ENCODE measurements at places on chromosomes 4 and X.
A peak's percentile ranks its signal among the peaks of the same experiment; 100 is the strongest.

GRCh38 chr4:183823434-183823833 lies 81.7 kb upstream of the STOX2 start:
- DNase-seq: no peak
- H3K4me3 ChIP-seq: no peak overlapping the region
- H3K27me3 ChIP-seq: no peaks in the 10 kb centered on the region
- H3K36me3 ChIP-seq: no peaks in the 10 kb centered on the region
- no peak overlapping the region for H3K27ac ChIP-seq

GRCh38 chr4:174763454-174764104 lies 65.5 kb downstream of the GLRA3 start:
- no peak for DNase-seq
- no peak overlapping the region for H3K27ac ChIP-seq
- no peaks in the 10 kb centered on the region for H3K27me3 ChIP-seq
- H3K4me3 ChIP-seq: no peak overlapping the region
- no peaks in the 10 kb centered on the region for H3K4me1 ChIP-seq
- no peaks in the 10 kb centered on the region for H3K36me3 ChIP-seq

DNA sequence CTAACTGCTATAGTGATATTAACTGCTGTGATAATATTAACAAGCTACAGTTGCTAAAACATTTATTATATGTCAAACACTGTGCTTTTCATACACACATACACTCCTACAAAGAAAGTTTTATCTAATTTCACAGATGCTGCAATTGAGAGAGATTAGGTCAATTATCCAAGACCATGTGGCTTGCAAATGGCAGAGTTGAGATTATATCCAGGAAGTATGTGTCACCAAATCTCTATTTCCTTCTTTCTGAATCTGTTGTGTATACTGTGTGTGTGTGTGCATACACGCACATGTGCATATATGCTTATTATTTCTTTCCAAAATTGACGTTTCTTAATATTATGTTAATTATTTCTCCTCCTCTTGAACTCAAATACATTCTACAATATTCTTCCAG lies 775.9 kb upstream of the FTHL17 start:
- H3K4me1 ChIP-seq: peaks cover 8% of the 10 kb centered on the region
- no peak for DNase-seq
- no peaks in the 10 kb centered on the region for H3K27me3 ChIP-seq
- no peak overlapping the region for H3K4me3 ChIP-seq
- no peak overlapping the region for H3K27ac ChIP-seq
- no peaks in the 10 kb centered on the region for H3K36me3 ChIP-seq

DNA sequence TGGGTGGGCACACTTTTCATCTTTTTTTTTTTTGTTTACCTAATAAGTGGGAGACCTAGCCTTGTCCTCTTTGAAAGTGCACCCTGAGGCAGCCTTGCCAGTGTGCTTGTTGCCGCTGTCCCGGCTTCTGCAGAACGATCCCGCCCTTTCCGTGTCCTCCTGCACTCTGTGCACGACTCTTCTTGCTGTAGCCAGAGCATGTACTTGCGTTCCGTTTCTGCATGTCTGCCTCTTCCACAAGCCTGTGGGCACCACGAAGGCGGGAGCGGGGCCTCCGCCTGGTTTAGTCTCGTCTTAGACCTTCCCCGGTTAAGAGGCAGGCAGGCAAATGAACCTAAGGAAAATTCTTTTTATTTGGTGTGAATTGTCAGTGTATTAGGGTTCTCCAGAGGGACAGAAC lies 32.6 kb upstream of the TBC1D14 start:
- H3K4me3 ChIP-seq: no peak overlapping the region
- DNase-seq: no peak
- H3K4me1 ChIP-seq: no peaks in the 10 kb centered on the region
- H3K36me3 ChIP-seq: peaks cover 84% of the 10 kb centered on the region
- no peaks in the 10 kb centered on the region for H3K27me3 ChIP-seq
- H3K27ac ChIP-seq: no peak overlapping the region

DNA sequence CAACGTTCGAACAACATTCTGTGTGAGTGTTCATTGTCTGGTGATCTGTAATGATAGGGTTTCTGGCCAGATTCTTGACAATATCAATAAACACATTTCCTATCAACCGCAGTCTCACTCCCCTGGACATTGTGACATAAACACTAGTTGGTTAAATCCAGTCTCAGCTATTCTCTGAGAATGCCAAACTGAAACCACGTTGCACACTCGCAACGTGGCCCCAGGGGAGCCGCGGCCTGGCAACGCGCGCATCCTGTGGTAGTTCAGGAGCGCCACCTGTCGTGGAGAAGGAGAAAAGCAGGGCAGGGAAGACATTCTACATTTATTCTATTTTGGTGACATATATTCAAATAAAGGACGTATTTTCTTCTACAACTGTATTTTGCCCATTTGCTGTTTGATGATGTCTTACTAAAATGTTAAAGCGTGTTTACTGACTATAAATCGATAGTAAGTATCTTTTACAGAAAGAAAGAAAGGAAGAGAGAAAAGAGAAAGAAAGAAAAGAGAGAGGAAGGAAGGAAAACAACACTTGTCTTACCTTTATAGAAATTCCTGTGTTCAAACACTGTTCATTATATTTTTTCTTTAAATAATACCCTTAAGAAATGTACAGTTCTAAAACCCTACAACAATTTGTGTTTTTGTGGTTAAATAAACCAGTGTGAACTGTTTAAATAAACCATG lies 738.3 kb upstream of the FRG1 start:
- peak overlapping the region; percentile 4 for H3K4me3 ChIP-seq
- peak; percentile 81 for DNase-seq
- H3K4me1 ChIP-seq: no peaks in the 10 kb centered on the region
- no peak overlapping the region for H3K27ac ChIP-seq
- H3K36me3 ChIP-seq: no peaks in the 10 kb centered on the region

- no peak for DNase-seq
- no peak overlapping the region for H3K4me3 ChIP-seq
- no peak overlapping the region for H3K27ac ChIP-seq
- H3K36me3 ChIP-seq: no peaks in the 10 kb centered on the region
- no peaks in the 10 kb centered on the region for H3K4me1 ChIP-seq
Measured at GRCh38 chrX:18793601-18794089, 86.2 kb downstream of the PPEF1 start.

DNA sequence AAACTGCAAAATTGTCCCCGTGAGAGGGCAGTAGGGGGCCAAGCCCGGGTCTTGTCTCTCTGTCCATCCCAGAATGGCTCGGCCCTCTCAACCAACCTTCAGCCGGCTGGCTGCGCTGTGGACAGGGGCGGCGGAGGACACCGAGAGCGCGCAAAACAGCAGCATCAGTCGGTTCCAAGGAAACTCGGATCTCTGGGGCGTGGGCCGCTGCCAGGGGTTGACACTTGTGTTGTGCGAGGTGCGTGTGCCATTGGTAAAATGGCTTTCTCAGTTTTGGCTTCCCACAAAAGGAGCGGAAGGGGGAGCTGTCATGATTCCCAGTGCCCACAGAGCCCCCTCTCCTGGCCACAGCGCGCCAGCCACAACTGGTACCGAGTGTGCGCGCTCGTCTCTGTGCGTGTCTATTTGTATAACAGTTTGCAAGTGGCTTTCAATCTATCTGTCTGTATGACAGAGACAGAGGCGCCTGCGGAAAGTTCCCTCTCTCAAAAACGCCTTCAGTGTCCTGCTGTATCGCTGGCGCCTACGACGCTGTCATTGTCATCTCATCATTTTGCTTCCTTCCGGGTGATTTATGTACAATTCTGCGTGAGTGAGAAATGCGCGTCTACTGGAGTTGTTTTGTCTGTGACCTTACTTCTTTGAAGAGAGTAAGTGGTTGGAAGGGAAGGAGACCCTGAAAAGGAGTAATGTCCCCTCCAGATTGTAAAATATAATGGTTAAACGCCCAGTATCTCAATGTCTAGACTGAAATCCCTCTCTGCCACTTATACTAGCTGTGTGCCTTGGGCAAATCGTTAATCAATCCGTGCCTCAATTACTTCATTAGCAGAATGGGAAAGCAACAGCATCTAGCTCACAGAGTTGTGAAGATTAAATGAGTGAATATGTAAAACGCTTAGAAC lies 1.8 kb downstream of the DKK2 start:
- H3K27ac ChIP-seq: no peak overlapping the region
- no peaks in the 10 kb centered on the region for H3K27me3 ChIP-seq
- DNase-seq: peak; percentile 31
- peak overlapping the region; percentile 25 for H3K4me3 ChIP-seq
- peaks cover 33% of the 10 kb centered on the region for H3K4me1 ChIP-seq
- H3K36me3 ChIP-seq: no peaks in the 10 kb centered on the region

- H3K4me3 ChIP-seq: no peak overlapping the region
- H3K27me3 ChIP-seq: no peaks in the 10 kb centered on the region
- peak; percentile 40 for DNase-seq
- no peak overlapping the region for H3K27ac ChIP-seq
- no peaks in the 10 kb centered on the region for H3K36me3 ChIP-seq
- H3K4me1 ChIP-seq: no peaks in the 10 kb centered on the region
Measured at GRCh38 chr4:20625426-20625825, 74.8 kb upstream of the PACRGL start.

- H3K27ac ChIP-seq: no peak overlapping the region
- no peaks in the 10 kb centered on the region for H3K4me1 ChIP-seq
- no peak overlapping the region for H3K4me3 ChIP-seq
- H3K27me3 ChIP-seq: no peaks in the 10 kb centered on the region
Measured at GRCh38 chr4:129233691-129234090, 137.7 kb downstream of the C4orf33 start.

DNA sequence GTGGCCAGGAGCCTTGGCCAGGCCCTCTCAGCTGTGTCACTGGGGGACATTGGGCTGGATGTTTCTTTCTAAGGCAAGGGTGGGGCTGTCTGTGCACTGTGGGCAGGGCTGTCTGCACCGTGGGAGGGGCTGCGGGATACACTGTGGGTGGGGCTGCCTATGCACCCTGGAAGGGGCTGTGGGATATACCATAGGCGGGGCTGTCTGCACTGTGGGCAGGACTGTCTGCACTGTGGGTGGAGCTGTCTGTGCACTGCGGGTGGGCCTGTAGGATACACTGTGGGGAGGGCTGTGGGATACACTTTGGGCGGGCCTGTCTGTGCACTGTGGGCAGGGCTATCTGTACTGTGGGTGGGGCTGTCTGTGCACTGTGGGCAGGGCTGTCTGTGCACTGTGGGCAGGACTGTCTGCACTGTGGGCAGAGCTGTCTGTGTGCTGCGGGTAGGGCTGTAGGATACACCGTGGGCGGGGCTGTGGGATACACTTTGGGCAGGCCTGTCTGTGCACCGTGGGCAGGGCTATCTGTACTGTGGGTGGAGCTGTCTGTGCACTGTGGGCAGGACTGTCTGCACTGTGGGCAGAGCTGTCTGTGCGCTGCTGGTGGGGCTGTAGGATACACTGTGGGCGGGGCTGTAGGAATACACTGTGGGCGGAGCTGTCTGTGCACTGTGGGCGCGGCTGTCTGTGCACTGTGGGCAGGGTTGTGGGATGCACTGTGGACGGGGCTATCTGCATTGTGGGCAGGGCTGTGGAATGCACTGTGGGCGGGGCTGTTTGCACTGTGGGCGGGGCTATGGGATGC lies 31.1 kb downstream of the ACOX3 start:
- peaks cover 56% of the 10 kb centered on the region for H3K36me3 ChIP-seq
- H3K27me3 ChIP-seq: no peaks in the 10 kb centered on the region
- no peak for DNase-seq
- H3K4me3 ChIP-seq: no peak overlapping the region
- no peak overlapping the region for H3K27ac ChIP-seq

GRCh38 chr4:148211533-148211932 lies 230.7 kb downstream of the NR3C2 start:
- no peaks in the 10 kb centered on the region for H3K36me3 ChIP-seq
- peaks cover 14% of the 10 kb centered on the region for H3K4me1 ChIP-seq
- no peak overlapping the region for H3K27ac ChIP-seq
- no peak overlapping the region for H3K4me3 ChIP-seq
- H3K27me3 ChIP-seq: no peaks in the 10 kb centered on the region

DNA sequence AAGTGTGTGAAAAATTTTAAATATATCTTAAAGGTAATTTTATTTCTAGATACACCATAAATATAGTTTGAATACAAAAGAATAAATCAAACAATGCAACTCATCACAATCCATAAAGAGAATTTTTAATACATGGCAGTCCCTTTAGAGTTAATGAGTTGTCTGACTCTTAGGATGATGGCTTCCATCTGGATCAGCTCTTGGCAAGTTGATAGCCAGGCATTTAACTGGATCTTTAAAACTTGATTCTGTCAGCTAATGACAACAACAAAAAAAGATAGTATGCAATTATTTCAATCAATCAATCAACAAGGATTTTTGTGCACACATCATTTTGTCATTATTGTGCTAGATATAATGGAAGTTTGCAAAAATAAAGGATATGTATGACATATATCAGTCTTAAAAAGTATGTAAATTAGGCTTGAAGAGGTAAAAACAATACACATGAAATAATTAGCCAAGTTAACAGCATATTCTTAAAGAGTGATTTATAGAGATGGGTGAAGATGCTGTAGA lies 174.9 kb upstream of the PCDH18 start:
- no peak for DNase-seq
- no peak overlapping the region for H3K27ac ChIP-seq
- no peaks in the 10 kb centered on the region for H3K27me3 ChIP-seq
- no peak overlapping the region for H3K4me3 ChIP-seq

DNA sequence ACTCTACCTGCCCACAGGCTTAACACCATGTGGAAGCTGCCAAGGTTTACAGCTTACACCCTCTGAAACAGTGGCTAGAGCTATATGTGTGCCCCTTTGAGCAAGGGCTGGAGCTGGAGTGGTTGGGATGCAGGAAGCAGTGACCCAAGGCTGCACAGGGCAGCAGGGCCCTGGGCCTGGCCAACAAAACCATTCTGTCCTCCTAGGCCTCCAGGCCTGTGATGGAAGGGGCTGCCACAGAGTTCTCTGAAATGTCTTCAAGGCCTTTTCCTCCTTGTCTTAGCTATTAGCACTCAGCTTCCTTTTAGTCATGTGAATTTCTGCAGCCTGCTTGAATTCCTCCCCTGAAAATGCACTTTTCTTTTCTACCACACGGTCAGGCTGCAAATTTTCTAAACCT lies 84.9 kb downstream of the IL13RA2 start:
- H3K36me3 ChIP-seq: no peaks in the 10 kb centered on the region
- H3K27me3 ChIP-seq: no peaks in the 10 kb centered on the region
- no peak overlapping the region for H3K27ac ChIP-seq
- H3K4me1 ChIP-seq: no peaks in the 10 kb centered on the region
- no peak overlapping the region for H3K4me3 ChIP-seq

All from tibial artery (tissue), 4 donors.